Stimulated activated CD4-positive, alpha-beta T cell treated with anti-CD3 and anti-CD28 coated beads, TNF-alpha, amount 100 ng/mL, for 4 hours (primary cell): ENCODE measurements at places on chromosomes 3 and 15.

- DNase-seq = no peak
Measured at GRCh38 chr15:51931638-51932037, 39.9 kb downstream of the LEO1 start.

GRCh38 chr3:186883686-186884058, 41.2 kb downstream of the ADIPOQ start:
- no peak for DNase-seq

- no peak for DNase-seq
Measured at GRCh38 chr3:185750015-185750414, 74.8 kb downstream of the IGF2BP2 start.

- DNase-seq = no peak
Measured at GRCh38 chr3:153976891-153977554, 144.2 kb upstream of the ARHGEF26 start.
